ENCODE measurements at places on chromosomes 7 and 10.

DNA sequence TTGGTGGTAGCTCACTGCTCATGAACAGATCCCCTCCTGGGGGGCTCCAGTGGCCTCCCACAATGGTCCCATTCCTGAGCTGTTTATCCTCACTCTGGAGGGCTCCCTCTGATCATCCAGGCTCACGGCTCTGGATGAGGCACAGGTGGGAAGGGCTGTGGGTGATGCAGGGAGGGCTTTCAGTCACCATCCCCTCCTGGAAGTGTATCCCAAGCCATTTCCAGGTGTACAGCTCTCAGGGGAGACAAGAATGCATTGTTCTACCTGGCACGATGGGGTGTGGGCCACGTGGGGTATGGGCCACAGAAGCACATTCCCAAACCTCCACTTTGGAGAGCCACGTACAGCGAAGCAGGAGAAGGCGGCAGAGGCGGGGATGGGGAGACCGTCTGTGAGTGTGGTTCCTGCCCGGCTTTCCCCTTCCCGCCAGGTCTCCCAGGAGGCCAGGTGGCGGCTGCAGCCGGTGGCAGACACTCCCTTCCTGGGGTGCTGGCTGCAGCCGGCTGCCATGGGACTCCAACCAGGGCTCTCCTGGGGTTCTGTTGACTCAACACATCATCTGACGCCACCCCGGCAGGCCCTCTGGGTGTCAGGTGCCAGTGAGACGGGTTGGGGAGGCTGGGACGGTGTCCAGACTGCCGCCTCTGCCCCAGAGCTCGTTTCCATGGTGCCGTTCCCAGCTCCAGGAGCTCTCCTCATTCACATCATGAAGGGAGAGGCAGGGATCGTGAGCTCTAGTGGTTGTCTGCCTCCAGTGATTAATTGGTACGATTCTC lies 169.7 kb upstream of the RHEB start:
- no peak for DNase-seq

- DNase-seq: no peak
Observed at GRCh38 chr7:120916121-120916520, 34.5 kb upstream of the ING3 start.

DNA sequence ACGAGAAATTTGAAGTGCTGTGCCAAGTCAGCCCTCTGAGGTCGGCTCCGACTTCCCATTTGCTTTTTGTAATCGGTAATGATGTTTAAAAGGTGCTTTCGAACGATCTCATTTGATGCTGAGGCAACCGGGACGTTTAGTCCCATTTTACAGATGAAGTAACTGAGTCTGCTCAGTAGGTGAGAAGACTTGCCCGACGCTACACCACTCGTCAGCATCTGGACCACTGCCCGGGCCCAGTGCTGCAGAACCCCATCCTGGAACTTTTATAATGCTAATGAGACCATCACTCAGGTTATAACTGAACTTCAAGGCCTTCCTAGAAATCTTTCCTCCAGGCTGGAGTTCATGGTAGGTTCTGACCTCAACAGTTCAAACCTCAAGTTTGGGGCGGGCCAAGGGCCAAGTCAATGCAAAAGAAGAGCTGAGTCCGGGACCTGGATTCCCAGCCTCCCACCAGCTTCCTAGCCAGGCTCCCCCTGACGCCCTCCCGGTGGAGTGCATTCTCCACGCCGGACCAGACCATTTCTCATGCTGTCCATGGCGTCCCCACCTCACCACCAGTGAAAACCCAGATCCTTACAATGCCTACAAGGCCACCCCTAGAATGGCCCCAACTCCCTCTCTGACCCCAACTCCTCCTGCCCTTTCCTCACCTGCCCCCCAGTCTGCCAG lies 699 bp upstream of the PDLIM1 start:
- DNase-seq: no peak

GRCh38 chr10:12042409-12042796 lies 206 bp downstream of the UPF2 start:
- DNase-seq: peak; percentile 66

DNA sequence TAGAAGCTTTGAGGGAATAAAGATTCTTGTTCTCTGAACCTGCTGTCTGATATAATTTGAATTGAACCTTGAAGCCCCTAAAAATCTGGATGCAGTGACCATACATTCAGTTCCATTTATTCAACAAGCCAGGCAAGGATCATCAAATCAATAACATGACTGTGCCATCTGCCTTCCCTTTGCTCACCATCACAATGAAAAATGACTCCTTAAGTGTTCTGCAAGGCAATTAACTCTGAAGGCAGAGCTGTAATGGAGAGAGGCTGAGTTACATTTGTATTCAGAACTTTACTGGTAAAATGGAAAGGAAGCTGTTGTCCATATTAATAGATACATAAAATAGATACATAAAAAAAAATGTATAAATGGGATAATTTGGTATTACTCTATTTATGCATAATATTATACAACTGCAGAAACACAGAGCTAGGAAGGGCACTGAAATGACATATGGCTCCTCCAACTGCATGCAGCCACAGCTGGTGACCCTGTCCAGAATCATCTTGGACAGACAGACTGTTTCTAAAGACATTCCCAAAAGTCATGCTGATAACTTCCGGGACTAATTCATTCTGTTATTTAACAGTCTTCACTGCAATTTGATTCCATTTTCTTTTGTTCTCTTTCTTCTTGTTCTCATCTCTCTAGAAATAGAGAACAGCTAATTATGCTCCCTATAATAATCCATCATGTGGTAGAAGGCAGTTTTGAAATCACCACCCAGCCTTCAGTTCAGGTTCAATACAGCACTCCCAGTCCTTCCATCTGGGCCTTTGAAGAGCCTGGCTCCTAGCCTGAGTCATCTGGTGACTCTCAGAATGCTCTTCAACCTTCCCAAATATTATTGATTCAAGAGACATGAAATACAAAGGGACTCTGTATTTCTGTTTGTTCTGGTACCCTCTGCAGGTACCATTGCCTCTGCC lies 412.6 kb downstream of the GFRA1 start:
- DNase-seq: no peak

GRCh38 chr10:71256661-71257318 lies 44.4 kb downstream of the UNC5B start:
- DNase-seq: no peak

GRCh38 chr7:51034521-51035264 lies 252.0 kb upstream of the GRB10 start:
- no peak for DNase-seq

DNA sequence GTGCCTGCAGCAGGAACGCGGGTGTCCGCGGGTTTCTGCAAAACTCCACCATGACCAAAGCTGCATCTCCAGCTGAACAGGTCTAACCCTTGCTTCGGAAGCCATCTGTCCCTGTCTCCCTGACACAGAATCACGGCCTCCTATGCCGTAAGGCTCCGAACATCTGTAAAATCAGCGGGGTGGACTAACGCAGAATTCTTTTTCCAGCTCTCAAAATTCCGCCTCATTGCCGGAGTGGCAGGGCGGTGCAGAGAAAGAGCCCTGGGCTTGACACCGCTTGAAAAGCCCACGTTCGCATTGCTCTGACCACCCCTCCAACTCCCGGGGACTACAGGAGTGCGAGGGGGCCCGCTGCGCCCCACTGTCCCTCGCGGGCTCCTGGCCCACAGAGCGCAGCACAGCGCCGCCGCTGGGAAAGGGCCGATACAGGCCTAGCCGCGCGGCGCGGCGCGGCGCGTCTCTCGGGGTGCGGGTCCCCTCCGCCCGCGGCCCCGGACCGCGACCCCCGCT lies 409 bp downstream of the DNMBP start:
- DNase-seq: peak; percentile 13

- DNase-seq: peak; percentile 61
Observed at GRCh38 chr7:150737265-150738055, at the start of gene GIMAP5. GIMAP5 (plus strand) TSS chr7:150737418; CDS start chr7:150740885, 3,467 bp downstream.

- no peak for DNase-seq
Observed at GRCh38 chr10:1548596-1548995, 188.7 kb downstream of the ADARB2 start.
